NCI-H524 (cell line): ENCODE measurements at places on chromosomes 3 and 15.

DNA sequence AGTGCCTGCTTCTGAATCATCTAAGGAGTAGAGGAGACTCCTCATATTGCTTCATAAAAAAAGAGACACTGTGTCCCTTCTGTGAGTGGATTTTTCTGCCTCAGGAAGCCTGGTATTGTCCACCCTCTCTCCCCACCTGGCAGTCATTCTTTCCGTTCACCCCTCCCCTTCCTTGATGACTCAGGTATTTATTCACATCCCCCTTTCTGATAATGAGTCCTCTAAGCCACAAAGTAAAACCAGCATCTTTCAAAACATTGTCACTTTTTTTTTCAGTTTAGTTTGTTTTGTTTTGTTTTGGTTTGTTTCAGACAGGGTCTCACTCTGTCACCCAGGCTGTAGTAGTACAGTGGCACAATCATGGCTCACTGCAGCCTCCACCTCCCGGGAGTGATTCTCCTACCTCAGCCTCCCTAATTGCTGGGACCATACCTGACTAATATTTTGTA is 65.2 kb upstream of the UBE2E1 start:
- DNase-seq = no peak

GRCh38 chr15:65132878-65133547 is 595 bp downstream of the PDCD7 start:
- DNase-seq = no peak

DNA sequence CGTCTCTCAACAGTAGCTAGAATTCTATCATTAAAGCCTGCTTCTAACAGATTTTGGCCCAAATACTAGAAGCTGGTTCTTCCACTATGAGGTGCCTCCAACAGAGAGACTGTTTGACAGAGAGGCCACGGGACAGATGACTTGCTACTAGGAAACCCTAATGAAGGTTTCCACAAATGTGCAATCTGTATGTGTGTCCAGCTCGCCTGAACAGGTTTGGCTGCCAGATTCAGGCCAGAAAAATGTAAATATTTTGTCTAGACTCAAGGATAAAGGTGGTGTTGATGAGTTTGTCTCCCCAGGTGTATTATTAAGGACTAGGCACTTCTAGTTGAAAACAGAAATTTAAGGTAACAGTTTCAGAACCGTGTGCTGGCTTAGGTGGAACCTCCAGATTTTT is 91.6 kb upstream of the TRIM42 start:
- DNase-seq = no peak

GRCh38 chr3:56620371-56620770 is 62.7 kb downstream of the TASOR start:
- no peak for DNase-seq

- DNase-seq = no peak
These were observed 249.5 kb downstream of the UACA start for GRCh38 chr15:70513819-70514218.

- no peak for DNase-seq
These were observed 31.4 kb upstream of the CHRNB4 start for GRCh38 chr15:78672285-78673014.

DNA sequence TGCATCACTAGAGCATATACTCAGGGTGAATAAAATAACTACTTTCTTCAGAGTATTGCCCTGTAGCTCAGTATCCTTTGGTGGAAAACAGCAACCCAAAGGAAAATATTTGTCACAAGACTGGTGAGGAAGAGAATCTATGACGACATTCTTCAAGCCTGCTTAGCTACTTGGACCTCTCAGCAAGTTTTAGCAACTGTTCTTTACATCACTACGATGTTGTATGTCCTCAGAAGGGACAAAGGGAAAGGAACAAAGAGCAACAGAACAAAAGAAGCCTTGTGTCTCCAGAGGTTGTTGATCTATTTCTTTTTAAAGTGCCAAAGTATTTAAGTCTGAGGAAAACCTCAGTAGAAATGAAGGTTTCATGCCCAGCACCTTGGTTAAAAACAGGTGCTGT is 746.7 kb downstream of the NAALADL2 start:
- no peak for DNase-seq

GRCh38 chr3:55765398-55765797 is 278.3 kb upstream of the WNT5A start:
- no peak for DNase-seq

DNA sequence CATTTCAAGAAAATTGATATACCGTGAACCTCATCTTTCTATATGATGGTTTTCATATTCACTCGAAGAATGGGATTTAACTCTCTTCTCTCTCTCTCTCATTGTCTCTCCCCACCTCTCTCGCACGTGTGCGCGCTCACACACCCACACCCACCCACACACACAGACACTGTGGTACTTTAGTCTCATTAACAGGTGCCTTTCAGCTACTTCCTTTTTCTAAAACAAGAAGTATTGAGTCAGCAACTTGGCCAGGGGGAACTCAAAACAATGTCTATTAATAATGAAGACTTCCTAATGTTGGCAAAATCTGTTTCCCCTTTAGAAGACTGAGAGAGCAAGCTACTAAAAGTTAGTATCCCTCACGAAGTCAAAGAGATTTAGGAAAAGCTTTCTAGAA is 150.7 kb downstream of the TMCO5A start:
- DNase-seq = no peak

DNA sequence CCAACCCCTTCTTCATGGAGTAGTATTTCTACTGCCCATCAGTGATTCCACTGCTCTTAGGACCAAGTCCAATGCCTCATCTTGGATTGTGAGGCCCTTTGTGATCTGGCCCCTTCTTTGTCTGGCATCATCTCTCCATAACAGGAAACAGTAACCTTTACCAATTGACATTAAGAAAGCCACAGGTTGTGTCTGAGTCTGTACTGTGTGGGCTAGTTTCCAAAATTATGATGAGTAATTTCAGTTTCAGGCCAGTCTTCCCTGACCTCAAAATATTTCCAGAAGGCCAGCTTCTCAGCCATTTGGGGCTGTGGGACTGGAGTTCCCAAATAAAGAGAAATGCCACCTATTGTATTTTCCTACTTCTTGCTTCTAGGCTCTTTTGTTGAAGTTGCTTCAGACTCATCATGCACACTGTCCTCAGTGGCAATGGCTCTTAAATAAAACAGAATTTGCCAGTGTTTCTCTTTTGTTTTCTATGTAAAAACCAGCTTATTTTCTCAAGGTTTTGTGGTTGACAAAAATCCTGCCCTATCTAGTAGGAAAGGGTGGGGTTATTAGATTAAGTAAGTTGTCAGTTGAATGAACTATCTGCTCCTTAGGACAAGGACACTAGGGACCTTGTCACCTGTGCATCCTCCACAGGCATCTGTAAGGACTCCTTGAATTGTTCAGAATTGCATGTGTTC is 47.0 kb upstream of the ACKR4 start:
- DNase-seq = no peak
